ENCODE measurements at places on chromosomes 7 and 10.

GRCh38 chr7:101998029-101998905 is 180.8 kb downstream of the CUX1 start:
- no peak for DNase-seq

GRCh38 chr7:95255691-95256090 is 68.6 kb downstream of the PON1 start:
- DNase-seq, result no peak

- peak; percentile 30 for DNase-seq
Observed at GRCh38 chr7:131110297-131111080, 217.2 kb upstream of the MKLN1 start.

GRCh38 chr10:17805330-17805729 is 3.8 kb upstream of the MRC1 start:
- no peak for DNase-seq

DNA sequence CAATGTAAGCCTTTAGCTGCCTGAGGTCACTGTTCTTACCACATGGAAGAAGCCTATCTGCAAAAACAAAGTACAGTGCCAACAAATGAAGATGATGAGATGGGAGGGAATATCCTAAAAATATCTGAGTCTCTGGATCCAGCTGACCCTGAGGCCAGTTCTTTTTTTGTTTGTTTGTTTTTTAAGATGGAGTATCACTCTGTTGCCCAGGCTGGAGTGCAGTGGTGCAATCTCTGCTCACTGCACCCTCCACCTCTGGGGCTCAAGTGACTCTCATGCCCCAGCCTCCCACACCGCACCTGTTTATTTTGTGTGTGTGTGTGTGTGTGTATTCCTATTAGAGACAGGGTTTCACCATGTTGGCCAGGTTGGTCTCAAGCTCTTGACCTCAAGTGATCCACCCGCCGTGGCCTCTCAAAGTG is 44.9 kb downstream of the HYCC1 start:
- DNase-seq, result no peak

- DNase-seq, result no peak
Observed at GRCh38 chr7:2517026-2517425, 2.5 kb upstream of the LFNG start.

- no peak for DNase-seq
Observed at GRCh38 chr10:125449571-125449970, 233.4 kb downstream of the TEX36 start.
